NCI-H1417 (cell line): ENCODE measurements at places on chromosomes 5 and 9.

- no peak for DNase-seq
These were observed 97.5 kb downstream of the EBF1 start for GRCh38 chr5:159002171-159002570.

DNA sequence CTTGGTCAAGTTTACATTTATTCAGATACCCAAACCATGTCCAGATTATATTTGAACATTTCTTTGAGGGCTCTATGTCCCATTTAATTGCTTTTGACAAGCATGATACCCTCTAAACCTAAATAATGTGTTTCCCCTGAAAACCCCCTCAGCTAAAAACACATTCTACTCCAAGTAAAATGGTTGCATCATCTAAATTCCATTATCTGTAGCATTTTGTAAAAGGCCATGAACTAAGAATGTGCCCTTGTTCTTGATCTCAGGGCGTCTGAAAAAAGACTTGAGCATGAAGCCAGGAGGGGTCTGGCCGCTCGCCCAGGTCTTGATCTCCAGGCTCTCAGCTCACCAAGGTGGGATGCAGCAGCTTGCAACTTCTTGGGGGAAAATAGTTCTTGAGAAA lies 53.5 kb upstream of the ERCC6L2 start:
- no peak for DNase-seq

GRCh38 chr5:55176176-55176818 lies 3.3 kb upstream of the CDC20B start:
- peak; percentile 81 for DNase-seq

GRCh38 chr5:34742061-34742460 lies 85.9 kb downstream of the RAI14 start:
- DNase-seq, result no peak

GRCh38 chr5:143772621-143773020 lies 39.3 kb upstream of the HMHB1 start:
- DNase-seq, result no peak

GRCh38 chr5:135332519-135333150 lies 66.4 kb downstream of the MACROH2A1 start:
- peak; percentile 25 for DNase-seq

- no peak for DNase-seq
These were observed 144.6 kb upstream of the PCA3 start for GRCh38 chr9:76619640-76620039.

DNA sequence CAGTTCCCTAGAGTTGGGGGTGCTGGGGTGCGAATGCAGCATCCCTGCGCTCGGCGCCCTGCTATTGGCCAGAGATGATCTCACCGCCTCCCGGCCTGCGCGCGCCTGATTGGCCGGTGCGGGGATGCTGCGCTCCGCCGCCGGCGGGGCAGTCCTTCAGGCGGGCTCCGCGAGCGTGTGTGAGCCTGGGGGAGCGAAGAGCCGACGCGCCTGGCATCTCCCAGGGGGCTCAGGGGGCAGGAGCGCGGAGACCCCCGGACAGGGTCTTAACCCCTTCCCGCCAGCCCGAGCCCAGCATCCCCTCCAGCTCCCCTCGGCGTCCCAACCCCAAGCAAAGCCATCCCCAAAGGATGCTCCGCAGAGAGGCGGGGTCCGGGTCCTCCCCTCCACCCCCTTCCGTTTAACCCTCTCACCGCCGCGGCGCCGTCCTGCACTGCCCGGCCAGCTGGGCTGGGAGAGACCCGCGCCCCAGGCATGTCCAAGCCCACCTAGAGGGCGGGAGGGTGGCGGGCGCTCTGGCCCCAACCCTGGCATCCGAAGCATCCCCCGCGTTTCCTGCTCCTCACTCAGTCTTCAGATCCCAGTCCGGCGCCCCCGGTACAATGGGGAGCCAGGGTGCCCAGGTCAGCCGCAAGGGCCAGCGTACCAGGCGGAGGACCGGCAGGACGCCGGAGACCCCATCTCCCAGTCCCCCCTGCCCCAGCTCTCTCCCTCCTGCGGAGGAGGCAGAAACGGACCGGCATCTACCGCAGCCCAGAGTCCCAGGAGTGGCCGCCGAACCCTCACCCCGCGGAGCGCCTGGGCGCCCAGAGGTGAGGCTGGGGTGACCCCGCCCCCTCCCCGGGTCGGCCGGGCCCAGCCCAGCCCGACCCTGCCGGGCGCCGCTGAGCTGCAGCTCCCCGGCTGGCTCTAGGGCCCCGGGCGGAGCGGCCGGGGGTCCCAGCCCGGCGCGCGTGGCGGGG lies 19.3 kb upstream of the TOR2A start:
- DNase-seq, result peak; percentile 1

GRCh38 chr5:175896301-175897040 lies 25.1 kb downstream of the CPLX2 start:
- DNase-seq, result no peak

- no peak for DNase-seq
These were observed 10.4 kb upstream of the MLLT3 start for GRCh38 chr9:20632705-20633104.

DNA sequence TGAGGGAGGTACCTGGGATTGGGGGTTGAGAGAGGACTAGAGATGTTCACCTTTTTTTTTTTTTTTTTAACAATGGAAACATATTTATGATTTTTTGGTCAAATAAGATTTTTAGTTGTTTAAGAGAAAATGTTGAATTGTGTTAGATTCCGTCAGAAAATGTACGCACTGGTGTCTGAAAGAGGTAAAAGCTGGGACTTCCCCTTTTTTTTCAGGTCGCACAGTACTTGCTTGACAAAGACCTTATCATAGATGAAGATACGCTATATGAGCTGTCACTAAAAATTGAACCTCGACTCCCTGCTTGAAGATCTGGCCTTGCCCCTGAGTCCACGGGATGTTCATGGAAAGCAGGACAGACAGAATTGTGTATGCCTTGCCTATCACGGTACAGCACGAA lies 7.7 kb upstream of the CKMT2 start:
- no peak for DNase-seq
